ENCODE measurements at places on chromosomes 12 and 14. TPM values are rescaled to one million over a fixed set of nuclear protein-coding genes. Genes with fewer than 3 reads are reported as not detected.

DNA sequence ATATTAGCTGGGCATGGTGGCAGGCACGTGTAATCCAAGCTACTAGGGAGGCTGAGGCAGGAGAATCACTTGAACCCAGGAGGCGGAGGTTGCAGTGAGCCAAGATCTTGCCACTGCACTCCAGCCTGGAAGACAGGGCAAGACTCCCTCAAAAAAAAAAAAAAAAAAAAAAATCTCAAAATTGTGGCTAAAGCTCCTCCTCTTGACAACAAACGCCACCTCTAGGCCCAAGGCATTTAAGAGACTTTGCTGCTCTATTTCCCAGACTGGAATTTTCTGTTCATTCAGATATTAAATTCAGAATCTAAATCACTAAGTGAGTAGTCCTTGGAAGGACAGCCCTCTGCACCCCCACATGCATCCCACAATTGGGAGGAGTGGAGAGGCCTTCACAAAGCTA, 1.4 kb downstream of the ZFYVE1 start:
- H3K4me1 ChIP-seq = no peaks in the 10 kb centered on the region
- no peaks in the 10 kb centered on the region for H3K27me3 ChIP-seq
- H3K4me3 ChIP-seq = no peak overlapping the region
- no peak for DNase-seq

DNA sequence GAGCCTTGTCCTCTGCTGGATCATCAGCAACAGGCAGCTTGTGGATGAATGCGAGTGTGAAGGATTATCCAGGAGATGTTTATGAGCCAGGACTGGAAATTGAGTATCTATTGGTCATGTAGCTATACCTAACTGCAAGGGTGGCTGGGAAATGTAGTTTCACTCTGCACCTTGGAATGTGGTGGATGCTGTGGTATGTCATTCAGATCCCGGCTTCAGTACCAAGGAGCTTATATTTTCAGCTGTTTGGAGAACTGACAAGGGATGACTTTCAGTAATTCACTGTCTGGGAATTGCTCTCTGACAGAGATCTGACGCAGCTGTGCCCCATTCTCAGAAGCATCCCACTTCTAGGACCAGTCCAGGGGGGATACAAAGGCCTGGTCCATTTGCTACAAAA, 792.3 kb upstream of the NOVA1 start:
- H3K36me3 ChIP-seq = no peaks in the 10 kb centered on the region
- H3K4me1 ChIP-seq = no peaks in the 10 kb centered on the region
- no peak overlapping the region for H3K27ac ChIP-seq
- no peaks in the 10 kb centered on the region for H3K27me3 ChIP-seq
- peak; percentile 39 for DNase-seq

GRCh38 chr14:98417001-98417400, 855.0 kb downstream of the BCL11B start:
- no peak overlapping the region for H3K4me3 ChIP-seq
- DNase-seq = no peak
- H3K4me1 ChIP-seq = no peaks in the 10 kb centered on the region
- H3K36me3 ChIP-seq = no peaks in the 10 kb centered on the region

DNA sequence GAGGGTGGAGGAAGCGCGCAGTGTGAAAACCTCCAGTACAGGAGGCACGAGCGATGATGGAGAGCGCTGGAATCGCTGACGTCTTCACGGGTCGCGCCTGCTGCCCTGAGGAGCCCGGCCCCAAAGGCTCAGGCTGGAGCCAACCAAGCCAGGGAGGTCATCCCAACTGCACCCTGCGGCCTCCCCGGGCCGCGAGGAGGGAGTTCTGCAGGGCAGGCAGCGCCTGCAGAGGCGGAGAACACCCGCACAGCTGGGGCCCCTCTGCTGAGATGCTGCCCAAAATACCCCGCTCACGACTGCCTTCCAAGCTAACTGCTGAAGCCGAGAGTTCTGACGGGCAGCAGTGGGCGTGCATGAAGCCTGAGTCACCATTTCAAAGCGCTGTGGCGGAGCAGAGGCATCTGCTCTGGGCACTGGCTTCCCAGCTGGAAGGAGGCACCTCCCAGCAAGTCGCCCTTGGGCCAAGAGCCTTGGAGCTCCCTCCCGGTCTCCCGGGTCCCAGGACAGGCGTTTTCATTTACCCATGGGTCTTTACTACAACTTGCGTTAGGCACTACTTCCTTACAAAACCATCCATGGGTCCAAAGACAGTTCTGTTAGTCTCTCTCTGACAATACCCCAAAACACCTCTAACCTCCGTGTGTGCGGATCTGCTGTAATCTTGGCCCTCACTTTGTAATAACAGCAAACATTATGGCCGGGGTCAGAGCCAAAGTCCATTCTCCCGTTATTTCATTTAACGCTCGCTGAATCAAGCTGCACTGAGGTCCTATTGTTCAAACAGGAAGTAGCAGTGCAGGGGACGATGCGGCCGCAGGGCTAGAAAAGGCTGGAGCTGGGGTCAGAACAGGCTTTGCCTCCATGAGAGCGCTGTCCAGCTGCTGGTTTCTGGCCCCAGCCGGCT, 60.1 kb upstream of the RIMBP2 start:
- peak overlapping the region; percentile 53 for H3K4me3 ChIP-seq
- H3K27me3 ChIP-seq = no peaks in the 10 kb centered on the region
- H3K4me1 ChIP-seq = peaks cover 10% of the 10 kb centered on the region

- DNase-seq = no peak
- peak overlapping the region; percentile 97 for H3K27ac ChIP-seq
- H3K27me3 ChIP-seq = no peaks in the 10 kb centered on the region
- no peaks in the 10 kb centered on the region for H3K4me1 ChIP-seq
- peak overlapping the region; percentile 96 for H3K4me3 ChIP-seq
Observed at GRCh38 chr14:55028066-55028465, 1.0 kb downstream of the SOCS4 start.

DNA sequence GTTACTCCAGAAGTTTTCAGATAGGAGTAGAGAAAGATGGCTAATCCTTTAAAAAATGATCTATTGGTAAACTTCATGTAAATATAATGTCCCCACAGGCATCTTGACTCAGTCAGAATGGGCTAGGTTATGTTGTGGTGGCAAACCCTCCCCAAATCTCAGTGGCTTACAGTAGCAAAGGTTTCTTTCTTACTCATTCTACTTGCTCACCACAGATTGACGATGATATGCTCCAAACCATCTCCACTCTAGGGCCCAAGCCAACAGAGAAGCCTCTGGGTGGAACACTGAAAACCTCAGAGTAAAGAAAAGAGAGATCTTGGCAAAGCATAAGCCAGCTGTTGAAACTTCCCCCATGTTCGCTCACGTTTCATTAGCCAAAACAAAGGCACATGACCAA, 146.4 kb downstream of the EMP1 start:
- H3K27me3 ChIP-seq = no peaks in the 10 kb centered on the region
- no peak overlapping the region for H3K27ac ChIP-seq
- no peaks in the 10 kb centered on the region for H3K36me3 ChIP-seq
- no peak for DNase-seq

DNA sequence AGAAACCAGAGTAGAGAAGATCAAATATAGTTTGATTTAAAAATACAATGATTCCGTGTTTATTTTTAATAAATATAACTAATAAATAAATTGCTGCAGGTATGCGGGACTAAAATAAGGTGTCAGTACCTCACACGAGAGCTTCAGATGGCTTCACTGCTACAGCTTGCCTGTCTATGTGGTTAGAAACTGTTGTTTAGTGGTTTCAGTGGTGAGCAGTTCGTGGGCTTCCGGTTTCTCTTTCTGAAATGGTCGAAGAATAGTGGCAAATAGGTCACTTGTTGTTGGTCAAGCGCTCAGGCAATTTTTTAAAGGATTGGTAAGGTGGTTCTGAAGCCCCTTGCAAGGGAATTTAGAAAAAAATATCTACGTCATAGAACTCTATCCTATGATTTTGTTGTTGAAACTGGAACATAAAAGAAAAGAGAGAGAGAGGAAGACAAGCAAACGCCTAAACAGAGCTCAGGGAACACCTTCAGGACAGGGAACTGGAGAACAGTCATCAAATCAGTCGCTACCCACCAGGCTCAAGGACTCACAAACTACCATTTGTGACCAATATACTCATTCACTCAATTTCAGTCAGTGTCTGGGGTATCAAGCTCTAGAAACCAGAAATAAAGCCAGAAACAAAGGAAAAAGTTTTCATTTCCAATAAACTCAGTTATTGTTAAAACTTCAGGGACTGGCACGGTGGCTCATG, 31.3 kb downstream of the GABARAPL1 start:
- no peaks in the 10 kb centered on the region for H3K4me1 ChIP-seq
- no peaks in the 10 kb centered on the region for H3K36me3 ChIP-seq

DNA sequence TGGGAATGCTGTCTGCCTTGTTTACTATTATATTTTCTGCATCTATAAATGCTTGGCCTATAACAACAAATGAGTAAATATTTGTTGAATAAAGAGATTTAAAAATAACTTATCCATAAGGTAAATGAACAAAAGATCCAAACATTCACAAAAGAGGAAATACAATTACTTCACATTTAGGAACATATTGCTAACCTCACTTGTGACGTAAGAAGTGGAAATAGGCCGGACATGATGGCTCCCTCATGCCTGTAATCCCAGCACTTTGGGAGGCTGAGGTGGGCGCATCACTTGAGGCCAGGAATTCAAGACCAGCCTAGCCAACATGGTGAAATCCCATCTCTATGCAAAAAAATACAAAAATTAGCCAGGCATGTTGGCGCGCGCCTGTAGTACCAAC, 25.7 kb upstream of the CKAP4 start:
- H3K4me1 ChIP-seq = no peaks in the 10 kb centered on the region
- no peak overlapping the region for H3K27ac ChIP-seq
- no peak overlapping the region for H3K4me3 ChIP-seq
- DNase-seq = no peak
- no peaks in the 10 kb centered on the region for H3K27me3 ChIP-seq
- H3K36me3 ChIP-seq = no peaks in the 10 kb centered on the region

The CLEC7A gene
- total RNA-seq = not detected

The ADAMTS20 gene
- total RNA-seq = 4.5 TPM
